Sigmoid colon (tissue), 7 donors: ENCODE measurements at places on chromosomes 13 and 19.
A peak's percentile ranks its signal among the peaks of the same experiment; 100 is the strongest.

- DNase-seq, result no peak
These were observed 4.9 kb downstream of the ERICH4 start for GRCh38 chr19:41447732-41448332.

- DNase-seq, result no peak
These were observed 248.5 kb downstream of the KCTD12 start for GRCh38 chr13:76637641-76638141.

GRCh38 chr19:3398900-3399278 lies 32.5 kb downstream of the NFIC start:
- DNase-seq, result no peak

DNA sequence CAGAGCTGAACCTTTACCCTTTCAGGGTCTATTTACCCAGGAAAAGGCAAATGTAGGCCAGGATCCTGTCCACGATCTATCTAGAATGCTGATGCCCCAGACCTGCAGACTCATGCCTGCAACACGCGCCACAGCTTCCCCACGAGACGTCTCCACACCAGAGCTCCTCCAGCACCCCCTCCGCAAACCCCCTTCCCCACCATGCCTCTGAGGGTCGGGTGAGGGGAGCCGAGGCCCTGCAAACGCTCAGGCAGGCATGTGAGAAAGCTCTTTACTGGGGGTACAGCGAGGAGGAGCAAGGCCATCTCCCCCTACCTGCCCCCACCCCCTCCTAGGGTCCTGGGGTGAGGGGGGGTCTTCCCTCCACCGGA lies 8.9 kb downstream of the DYRK1B start:
- no peak for DNase-seq

DNA sequence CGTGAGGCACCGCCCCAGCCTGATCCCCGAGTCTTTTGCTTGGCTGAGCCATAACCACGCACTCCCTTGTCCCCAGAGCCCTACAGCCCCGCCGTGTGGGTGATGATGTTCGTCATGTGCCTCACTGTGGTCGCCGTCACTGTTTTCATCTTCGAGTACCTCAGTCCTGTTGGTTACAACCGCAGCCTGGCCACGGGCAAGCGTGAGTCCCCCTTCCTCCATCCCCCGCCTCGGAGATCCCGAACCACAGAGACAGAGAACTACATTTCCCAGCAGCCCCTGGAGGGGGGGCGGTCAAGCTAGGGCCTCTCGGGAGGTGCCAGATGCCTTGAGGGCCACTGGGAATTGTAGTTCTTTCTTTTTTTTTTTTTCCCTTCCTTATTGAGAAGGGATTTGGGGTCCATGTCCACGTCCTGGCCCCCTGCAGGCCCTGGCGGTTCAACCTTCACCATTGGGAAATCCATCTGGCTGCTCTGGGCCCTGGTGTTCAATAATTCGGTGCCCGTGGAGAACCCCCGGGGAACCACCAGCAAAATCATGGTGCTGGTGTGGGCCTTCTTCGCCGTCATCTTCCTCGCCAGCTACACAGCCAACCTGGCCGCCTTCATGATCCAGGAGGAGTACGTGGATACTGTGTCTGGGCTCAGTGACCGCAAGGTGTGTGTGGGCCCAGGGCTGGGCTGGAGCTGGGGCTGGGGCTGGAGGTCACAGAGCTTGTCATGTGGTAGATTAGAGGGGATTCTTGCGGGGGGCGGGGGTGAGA lies 25.9 kb downstream of the GRIN2D start:
- DNase-seq, result peak; percentile 71

GRCh38 chr19:18906605-18907519 lies 10.9 kb upstream of the CERS1 start:
- DNase-seq, result no peak

DNA sequence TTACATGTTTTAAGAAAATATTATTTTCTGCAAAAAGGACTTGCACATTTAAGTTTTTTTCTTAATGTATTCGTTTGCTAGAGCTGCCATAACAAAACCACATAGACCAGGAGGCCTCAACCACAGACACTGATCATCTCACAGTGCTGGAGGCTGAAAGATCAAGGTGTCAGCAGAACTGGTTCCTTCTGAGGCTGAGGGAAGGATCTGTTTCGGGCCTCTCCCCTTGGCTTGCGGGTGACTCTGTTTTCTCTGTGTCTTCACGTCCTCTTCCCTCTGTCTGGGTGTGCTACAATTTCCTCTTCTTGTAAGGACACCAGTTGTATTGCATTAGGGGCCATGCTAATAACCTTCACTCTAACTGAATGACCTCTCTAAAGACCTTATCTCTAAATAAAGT lies 364.2 kb downstream of the IRS2 start:
- DNase-seq, result no peak

- no peak for DNase-seq
These were observed 1.8 kb downstream of the PTGER1 start for GRCh38 chr19:14473073-14473977.

GRCh38 chr13:112209711-112210110 lies 142.8 kb downstream of the SOX1 start:
- no peak for DNase-seq

GRCh38 chr13:23349161-23349897 lies 84.2 kb downstream of the SACS start:
- no peak for DNase-seq

- DNase-seq, result peak; percentile 63
These were observed 10.1 kb upstream of the PRKD2 start for GRCh38 chr19:46726971-46727501.

DNA sequence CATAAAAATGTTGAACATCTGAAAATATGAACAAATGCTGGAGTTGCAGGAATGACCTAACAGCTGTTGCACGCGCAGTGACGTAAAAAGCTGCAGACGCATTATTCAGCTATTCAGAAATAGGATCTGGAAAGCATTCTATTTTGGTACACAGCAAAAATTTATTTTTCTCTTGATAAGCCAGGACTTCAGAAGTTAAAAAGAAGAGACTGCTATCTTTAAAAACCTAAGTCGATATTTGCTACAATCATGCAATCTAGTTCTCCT lies 36.9 kb upstream of the STARD13 start:
- peak; percentile 83 for DNase-seq

DNA sequence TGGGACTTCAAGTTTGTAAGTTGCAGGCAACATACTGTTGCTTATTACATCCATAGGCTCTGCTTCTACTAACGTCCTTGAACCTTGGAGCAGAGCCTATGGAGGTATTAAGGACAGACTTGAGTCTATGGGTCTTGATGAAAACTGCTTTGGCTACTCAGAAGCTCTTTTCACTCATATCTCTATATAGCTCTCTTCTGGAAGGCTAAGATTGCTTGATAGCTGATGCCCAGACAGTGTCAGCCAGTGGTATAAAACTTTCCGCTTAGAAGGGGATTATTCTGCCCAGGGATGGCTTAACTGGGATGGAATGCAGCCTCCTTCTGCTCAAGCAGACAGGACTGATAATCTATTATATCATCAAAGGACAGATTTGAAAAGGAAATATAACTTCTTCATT lies 25.6 kb upstream of the ESD start:
- DNase-seq, result no peak

DNA sequence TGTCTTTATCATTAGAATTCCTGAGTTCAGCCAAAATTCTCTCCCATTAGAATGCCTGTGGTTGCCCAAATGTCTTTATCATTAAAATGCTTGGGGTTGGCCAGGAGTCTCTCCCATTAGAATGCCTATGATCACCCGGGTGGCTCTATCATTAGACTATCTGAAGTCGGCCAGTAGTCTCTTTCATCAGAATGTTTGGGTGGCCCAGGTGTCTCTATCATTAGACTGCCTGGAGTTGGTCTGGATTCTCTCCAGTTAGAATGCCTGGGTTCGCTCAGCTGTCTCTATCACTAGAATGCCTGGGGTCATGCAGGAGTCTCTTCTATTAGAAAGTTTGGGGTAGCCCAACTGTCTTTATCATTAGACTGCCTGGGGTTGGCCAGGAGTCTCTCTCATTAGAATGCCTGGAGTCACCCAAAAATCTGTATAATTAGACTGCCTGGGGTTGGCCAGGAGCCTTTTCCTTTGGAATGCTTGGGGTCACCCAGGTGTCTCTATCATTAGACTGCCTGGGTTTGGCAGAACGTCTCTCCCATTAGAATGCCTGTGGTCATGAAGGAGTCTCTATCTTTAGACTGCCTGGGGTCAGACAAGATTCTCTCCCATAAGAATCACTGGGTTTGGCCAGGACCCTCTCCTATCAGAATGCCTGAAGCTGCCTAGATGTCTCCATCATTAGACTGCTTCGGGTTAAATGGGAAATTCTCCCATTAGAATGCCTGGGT lies 1478.3 kb downstream of the UQCRFS1 start:
- no peak for DNase-seq

DNA sequence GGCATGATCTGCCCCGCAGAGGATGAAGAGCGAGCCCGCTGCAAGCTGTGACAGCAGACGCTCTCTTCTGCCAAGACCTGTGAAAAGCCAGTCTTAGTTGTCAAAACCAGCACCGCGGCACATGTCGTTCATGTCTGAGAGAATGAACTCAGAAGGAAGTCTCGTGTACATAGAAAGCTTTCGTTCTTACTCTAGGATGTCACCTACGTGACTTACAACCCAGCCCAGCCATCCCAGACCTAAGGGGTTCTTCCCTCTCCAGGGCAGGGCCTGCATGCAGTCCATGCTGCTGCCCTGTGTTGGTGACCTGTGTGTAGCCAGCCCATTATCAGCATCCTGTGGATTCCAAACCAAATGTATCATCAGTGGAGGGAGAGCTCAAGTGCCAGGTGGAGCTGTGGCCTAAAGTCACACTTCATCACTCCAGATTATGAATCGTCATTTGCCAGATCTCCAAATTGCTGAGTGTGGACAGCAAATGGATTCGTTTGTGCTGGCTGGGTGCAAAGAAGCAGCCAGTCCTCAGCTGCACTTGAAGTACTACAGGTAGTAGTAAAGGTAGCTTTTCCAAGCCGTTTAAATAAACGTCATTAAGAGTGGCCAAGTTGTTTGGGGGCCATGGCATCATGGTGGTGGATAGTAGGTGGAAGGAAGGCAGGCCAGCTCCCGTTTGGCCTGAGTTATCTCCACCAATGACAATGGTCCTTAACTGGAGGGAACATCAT lies 73.9 kb upstream of the GPR183 start:
- DNase-seq, result peak; percentile 48

DNA sequence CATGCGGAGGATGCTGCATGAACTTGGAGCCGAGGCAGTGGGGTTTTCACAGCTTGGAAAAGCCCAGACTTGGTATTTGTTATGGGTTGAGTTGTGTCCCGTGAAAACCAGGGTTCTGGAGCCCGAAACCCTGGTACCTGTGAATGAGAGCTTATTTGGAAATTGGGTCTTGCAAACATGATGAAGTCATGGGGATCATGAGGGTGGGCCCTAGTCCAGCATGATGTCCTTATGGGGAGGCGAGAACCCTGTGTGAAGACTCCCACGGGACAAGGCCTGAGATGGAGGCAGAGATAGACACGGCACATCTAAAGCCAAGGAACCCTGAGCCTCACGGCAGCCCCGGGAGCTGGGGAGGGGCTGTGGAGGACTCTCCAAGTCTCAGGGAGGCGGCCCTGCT lies 82.3 kb downstream of the ANKRD10 start:
- no peak for DNase-seq

- no peak for DNase-seq
These were observed 140.9 kb downstream of the KCNRG start for GRCh38 chr13:50156140-50156539.
